GM12878 (cell line): ENCODE measurements at places on chromosomes 1 and 21.

DNA sequence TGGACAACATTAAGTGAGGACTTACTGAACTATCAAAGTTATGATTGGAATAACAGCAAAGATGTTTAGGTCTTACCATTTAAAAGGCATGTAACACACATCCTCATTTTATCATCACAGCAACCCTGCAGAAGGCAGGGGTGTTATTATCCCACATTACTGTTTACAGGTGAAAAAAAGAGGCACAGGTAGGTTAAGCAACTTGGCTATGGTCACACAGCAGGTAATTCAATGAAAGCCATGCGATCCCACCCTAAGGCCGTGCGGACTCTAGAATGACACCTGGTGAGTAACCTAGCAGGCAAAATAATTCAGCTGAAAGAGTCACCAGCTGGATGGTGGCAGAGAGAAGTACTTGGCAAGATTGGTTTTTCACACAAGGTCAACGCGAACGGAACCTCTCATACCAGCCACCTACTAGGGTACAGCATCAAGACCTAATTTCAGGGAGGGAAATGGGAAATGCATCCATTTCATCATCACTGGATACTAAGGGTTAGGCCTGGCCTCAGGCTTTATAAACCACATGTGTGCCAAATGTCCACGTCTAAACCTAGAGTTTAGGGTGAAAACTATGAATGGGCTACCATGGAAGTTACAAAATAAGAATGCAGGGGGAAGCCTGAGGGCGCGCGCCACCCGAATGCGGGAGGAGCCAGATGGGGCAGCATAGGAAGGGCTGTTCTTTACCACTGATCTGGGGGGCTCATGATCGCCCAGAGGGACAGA, 85.3 kb downstream of the SLC66A1 start:
- H3K27me3 ChIP-seq = no peaks in the 10 kb centered on the region
- no peak overlapping the region for H3K4me3 ChIP-seq
- H3K27ac ChIP-seq = no peak overlapping the region
- H3K4me1 ChIP-seq = peaks cover 24% of the 10 kb centered on the region
- no peak for DNase-seq

DNA sequence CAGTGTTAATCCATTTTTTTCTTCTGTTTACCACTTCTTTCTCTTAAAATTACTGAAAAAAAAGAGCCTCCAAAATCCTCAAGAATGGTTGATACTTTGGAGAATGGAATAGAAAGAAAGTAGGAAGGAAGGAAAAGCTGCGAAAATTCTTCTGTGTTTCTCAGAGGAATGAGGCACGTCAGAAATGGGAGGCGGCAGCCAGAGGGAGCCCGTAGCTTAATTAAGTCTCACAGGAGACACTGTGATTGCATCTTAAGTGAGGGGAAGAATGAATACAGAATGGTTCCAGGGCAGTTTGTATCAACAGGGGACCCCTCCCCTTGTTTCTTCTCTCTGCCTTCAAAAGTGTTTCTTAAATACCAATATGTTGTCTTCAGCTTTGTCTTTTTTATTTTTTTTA, 1099.5 kb downstream of the PLA2G4A start:
- H3K27me3 ChIP-seq = no peaks in the 10 kb centered on the region
- H3K4me3 ChIP-seq = no peak overlapping the region
- DNase-seq = no peak

GRCh38 chr1:113205980-113206766, 133.2 kb downstream of the LRIG2 start:
- no peaks in the 10 kb centered on the region for H3K36me3 ChIP-seq
- no peaks in the 10 kb centered on the region for H3K4me1 ChIP-seq
- H3K27ac ChIP-seq = no peak overlapping the region
- H3K4me3 ChIP-seq = no peak overlapping the region

GRCh38 chr1:35047188-35047858, 15.6 kb upstream of the ZMYM6 start:
- no peaks in the 10 kb centered on the region for H3K4me1 ChIP-seq
- no peaks in the 10 kb centered on the region for H3K36me3 ChIP-seq
- no peaks in the 10 kb centered on the region for H3K27me3 ChIP-seq
- DNase-seq = no peak
- no peak overlapping the region for H3K27ac ChIP-seq
- H3K4me3 ChIP-seq = no peak overlapping the region
